ENCODE measurements at places on chromosomes 12 and 14.

- peak; percentile 47 for DNase-seq
Observed at GRCh38 chr14:104689109-104689880, at the start of gene INF2. INF2 (plus strand) TSS chr14:104689618; CDS start chr14:104701366, 11,748 bp downstream.

GRCh38 chr12:24414480-24414879 is 465.0 kb upstream of the SOX5 start:
- DNase-seq: no peak

DNA sequence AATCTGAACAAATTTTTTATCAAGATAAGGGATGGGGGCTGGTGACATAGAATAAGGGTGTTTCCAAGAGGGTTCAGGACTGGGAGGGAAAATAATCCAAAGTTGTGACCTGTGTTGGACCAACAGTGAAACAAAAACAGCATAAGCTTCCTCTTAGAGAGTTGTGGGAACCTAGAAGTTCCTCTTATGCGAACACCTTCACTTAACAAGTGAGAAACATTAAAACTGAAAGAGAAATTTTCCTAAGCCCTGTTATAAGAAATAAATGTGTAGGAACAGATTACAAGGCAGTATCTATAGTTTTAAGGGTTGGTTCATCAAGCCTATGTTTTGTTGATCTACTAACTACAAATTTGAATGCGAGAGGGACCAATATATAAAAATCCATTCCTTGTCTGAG is 58.4 kb downstream of the LLPH start:
- no peak for DNase-seq

DNA sequence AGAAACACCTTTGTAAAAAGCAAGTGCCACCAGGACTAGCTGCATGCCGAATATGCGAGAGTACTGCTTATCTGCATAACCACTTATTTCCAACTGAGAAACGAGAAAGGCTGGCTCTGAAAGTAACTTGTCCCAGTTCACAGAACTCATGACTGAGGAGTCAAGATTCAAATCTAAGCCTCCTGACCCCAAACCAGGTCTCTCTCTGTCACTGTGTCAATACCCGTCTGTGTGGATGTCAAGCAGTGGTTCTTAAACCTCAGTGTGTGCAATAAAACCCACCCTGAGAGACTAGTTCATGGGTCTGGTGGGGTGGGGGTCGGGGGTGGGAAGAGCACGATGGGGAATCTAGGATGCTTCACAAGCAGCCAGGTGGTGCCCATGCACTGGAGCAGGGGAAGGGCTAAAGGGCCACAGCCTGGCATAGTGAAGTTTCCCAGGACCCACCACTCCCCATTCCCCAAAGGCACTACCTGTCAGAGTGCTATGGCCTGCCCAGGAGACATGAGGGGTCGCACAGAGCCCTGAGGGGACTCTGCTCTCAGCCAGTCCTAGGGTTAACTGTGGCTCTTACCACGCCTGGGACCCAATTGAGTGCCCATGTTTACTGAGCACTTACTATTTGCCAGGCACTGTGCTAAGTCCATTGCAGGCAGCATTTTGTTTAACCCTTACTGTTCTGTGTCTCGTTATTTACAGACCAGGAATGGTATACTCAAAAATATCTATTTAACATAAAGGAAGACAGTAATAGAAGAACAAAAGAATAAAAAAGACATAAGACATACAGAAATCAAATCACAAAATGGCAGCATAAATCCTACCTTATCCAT is 33.4 kb upstream of the PNMA1 start:
- DNase-seq: no peak

GRCh38 chr12:122166422-122167349 is 7.3 kb downstream of the IL31 start:
- no peak for DNase-seq

DNA sequence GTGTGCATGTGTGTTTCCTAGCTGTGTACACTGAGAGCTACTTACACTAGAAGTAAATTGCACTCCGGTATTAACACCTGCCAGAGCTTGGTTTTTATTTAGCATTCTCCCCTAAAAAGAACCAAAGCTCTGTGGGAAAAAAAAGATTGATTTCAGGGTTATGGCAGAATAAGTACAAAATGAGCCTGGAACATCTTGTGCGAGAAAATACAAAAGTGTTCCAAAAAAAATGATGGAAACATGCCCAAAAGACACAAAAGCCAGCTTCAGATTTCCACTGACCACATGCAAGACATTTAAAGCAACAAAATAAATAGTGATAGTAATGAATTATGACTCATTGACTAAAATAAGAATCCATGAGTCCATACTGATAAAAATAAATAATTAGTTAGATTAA is 188.3 kb downstream of the GXYLT1 start:
- no peak for DNase-seq

GRCh38 chr12:67035121-67035520 is 234.0 kb upstream of the CAND1 start:
- no peak for DNase-seq

DNA sequence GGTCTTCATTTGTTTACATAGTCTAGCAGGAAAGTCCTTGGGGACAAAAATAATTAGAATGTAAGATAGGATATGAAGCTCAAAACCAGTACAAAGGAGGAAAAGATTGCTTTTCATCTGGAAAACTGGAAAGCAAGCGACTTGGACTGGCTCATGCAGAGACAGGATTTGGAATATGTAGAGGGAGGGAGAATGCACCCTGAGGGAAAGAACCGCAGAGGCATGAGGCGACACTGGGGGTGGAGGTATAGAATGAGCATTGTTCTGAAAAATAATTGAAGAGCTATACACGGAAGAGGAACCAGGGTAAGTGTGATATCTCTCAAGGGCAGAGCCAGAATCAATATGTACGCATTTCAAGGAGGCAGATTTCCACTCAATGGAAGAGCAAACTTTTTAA is 85.5 kb downstream of the PLEKHG3 start:
- no peak for DNase-seq

DNA sequence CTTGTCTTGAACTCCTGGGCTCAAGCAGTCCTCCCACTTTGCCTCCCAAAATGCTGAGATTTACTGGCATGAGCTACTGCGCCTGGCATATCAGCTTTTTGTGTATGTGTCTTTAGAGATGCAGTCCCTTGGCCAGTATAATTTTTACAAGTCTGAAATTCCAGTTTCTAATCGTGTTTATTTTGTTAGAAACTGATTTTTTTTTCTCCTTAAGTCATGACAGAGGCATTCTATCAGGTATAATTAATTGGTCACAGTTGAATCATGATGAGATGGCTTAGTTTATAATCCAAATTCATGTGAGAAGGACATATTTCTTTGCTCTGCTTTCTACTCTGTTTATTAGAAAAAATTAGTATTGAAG is 98.9 kb downstream of the PCNX1 start:
- no peak for DNase-seq

- no peak for DNase-seq
Observed at GRCh38 chr14:35250319-35250718, 41.9 kb upstream of the PSMA6 start.

DNA sequence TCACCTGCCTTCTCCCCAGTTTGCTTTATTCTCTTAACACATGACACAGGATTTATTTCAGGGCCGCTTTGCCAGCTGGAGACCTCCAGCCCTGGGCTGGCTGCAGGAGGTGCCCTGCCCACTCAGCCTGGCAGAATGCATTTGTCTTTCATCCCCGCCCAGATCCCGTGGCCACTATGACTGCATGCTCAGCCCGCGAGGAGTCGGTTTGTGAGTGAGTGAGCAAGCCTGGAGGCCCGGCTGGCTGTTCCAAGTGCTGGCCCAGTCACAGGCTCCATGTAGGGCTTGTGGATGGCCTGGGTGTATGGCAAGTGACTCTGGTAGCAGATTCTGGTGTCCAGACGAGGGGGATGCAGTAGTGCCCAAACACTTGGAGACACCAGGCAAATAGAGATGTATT is 2.1 kb downstream of the TDP1 start:
- no peak for DNase-seq

- no peak for DNase-seq
Observed at GRCh38 chr14:100755649-100756048, 29.0 kb downstream of the DLK1 start.

- DNase-seq: no peak
Observed at GRCh38 chr12:121392325-121392716, 7.6 kb upstream of the RNF34 start.

DNA sequence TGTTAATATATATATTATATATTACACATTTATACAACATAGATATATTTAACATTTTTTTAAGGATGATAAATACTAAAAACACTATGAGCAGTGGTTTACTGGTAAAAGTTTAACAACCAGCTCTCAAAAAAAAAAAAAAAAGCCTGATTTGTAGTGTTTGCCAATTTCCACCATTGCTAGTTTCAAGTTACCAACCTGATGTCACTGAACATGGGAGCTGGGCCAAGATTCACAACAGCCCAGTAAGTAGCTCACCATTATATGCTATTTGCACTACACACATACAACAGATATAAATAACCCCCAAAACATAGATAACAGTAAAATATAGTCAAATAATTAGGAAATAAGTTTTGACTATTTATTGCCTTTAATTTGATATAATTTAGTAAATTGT is 28.9 kb upstream of the TMX1 start:
- no peak for DNase-seq

- no peak for DNase-seq
Observed at GRCh38 chr12:60172266-60173211, 576.7 kb downstream of the SLC16A7 start.

- DNase-seq: no peak
Observed at GRCh38 chr14:23561873-23562821, 5.4 kb downstream of the AP1G2 start.

- DNase-seq: no peak
Observed at GRCh38 chr14:23347406-23348296, 5.0 kb downstream of the SLC22A17 start.

GRCh38 chr14:45065540-45065939 is 18.4 kb upstream of the PRPF39 start:
- no peak for DNase-seq

DNA sequence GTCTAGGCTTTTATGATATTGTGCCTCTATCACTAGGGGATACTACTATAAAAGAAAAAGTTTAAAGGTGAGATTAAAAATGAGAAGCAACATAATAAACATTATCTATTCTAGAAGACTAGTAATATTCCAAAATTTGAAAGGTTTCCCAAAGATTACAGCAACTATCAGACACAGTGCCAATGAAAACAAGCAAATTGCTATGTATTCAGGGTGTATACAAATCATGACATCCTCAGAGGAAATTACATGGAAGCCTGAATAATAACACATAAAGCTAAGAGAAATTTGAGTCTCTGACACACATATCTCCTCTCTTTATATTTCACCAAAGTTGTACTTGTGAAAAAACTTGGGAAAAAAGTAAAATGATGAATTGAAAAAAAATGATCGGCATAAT is 327.0 kb downstream of the SEC23A start:
- no peak for DNase-seq

- no peak for DNase-seq
Observed at GRCh38 chr14:37399517-37399916, 195.5 kb downstream of the FOXA1 start.

GRCh38 chr12:1657688-1658087 is 28.7 kb downstream of the WNT5B start:
- no peak for DNase-seq

DNA sequence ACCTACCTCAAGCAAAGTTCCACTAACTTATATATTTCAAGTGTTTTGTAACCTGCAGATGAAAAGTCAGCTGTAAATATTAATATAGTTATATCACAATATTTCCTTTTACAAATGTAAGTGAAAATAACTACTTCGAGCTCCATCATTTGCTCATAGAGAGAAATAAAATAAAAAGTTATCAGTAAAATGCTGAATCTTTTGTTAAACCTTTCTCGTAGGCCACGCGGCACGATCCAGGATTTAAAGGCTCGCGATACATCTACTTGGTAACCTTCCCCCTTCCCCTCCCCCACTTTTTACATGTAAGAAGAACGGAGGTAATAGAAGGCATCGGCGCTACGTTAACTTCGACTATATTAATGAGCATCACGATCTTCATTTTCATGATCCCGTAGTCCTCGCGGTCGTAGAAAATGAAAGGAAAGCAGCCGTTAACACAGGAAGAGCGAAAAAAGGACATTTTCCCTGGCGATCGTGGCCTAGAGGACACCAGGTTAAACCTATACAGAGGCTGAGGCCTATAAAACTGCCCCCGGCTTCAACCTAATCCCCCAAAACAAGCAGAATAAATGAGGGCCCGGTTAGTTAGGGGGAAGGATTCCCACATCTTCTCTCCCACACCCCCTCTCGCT is 508 bp downstream of the HNRNPC start:
- DNase-seq: peak; percentile 67

- DNase-seq: no peak
Observed at GRCh38 chr12:49972129-49972528, 618 bp upstream of the AQP6 start.

GRCh38 chr12:105644770-105645169 is 314.3 kb downstream of the C12orf75 start:
- DNase-seq: no peak

DNA sequence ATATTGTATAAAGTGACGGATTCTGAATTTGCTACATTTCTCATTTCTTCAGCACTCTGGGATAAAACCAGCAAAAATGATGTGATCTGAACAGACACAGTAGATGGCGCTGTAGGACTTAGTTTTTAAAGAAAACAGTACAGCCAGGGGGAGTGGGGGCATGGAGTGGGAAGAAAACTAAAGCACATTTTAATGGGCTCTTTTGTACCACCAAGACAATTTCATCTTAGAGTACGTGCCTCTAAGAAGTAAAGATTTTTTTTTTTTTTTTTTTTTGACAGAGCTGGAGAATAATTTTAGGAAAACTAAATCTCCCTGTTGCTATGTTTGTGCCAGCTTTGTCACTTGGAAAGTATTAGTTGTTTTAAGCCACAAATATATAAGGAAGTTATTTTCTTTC is 124.4 kb downstream of the RAD51B start:
- DNase-seq: peak; percentile 72

GRCh38 chr12:111451649-111452129 is 46.0 kb downstream of the SH2B3 start:
- peak; percentile 61 for DNase-seq

DNA sequence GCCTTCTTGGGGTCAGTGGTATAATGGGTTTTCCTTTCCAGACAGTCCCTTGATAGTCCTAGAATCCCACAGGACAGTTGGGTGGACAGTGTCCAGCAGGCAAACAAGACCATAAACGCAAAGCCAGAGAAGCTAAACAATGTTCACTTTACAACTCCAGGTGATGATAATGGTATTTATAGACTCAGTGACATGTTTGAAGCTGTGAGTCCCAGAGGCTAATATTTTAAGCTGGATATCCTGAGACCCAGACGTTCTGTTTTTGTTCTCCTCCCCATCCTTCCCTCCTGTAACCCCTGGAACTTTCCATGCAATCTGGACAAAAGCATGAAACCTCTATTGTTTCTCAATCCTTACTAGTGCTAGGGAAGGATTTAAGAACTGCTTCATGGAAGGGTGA is 121.0 kb downstream of the ZFP36L1 start:
- no peak for DNase-seq

DNA sequence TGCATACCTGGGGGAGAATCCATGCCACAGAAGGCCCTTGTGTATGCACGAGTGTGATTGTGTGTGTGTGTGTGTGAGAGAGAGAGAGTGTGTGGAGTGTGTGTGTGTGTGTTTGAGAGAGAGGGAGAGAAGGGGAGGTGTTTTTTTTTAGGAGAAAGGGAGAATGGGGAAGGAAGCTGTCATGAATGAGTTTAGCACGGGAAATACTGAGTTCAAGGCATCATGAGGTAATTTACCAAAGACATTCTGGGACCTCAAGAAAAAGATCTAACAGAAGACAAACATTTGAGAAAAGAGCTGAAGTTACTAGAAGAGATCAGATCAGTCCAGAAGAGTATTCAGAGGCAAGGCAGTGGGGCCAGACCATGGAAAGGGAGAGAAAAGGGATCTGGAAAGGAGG is 157.1 kb downstream of the TTC7B start:
- no peak for DNase-seq

- DNase-seq: no peak
Observed at GRCh38 chr12:111269718-111270117, 99.2 kb downstream of the PHETA1 start.

- DNase-seq: no peak
Observed at GRCh38 chr14:61513986-61514830, 181.1 kb upstream of the HIF1A start.
